ENCODE measurements at places on chromosomes 7 and 10.

- DNase-seq = no peak
Observed at GRCh38 chr10:15436696-15437095, 65.6 kb upstream of the FAM171A1 start.

DNA sequence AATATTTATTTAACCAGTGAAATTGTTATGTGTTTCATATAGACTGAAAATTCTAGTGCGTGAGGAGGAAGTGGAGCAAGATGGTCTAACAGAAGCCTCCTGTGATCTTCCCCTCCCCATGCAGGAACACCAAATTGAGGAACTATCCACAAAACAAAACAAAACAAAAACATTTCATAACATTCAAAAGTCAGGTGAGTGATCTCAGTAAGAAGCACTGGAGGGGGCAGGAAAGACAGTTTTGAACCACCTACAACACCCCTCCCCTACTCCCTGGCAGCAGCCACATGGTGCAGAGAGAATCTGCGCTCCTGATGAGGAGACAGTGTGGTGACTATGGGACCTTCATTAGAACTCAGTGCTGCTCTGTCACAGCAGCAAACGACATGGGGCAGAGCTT, 221.9 kb upstream of the SEMA3C start:
- DNase-seq = no peak

- DNase-seq = no peak
Observed at GRCh38 chr7:123204206-123204835, 4.6 kb upstream of the SLC13A1 start.

DNA sequence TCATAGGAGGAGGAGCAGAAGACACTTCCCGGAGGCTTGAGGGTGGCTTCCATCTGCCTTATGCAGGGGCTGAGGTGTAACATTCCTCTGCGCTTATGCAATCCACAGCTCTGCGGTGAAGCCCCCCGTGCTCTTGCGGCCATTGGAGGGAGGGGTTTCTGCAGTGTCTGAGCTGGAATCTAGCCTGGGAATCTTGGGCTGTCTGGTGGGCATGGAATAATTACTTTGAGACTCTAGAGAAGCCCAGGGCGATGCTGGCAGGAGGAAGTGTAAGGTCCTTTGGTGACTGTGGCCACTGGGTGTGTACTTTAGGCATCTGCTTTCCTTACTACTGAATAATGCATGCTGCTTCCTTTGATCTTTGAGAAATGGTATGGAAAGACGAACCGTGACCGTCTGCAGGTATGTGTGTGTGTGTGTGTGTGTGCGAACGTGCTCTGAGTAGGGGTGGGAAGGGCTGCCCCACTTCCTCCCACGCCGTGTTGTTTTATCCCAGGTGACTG, 181.0 kb downstream of the PRPF18 start:
- no peak for DNase-seq

DNA sequence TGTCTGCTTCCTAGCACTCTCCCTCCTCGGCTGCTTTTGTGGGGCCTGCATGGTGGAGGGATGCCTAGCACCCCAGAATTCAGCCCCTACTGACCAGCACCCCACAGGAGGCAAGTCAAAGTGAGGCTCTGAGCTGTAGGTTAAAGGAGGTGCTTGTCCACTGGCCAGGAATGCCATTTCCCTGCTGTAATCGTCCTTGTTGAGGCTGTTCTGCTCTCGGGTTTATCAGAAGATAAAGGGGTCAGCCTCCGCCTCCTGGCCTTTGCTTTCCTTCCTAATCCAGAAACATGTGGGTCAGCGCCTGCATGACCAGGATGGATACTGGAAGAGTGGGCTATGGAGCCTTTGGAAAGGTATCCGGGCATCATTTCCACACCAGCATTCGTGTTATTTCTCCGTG, 98.9 kb downstream of the MKI67 start:
- DNase-seq = no peak

DNA sequence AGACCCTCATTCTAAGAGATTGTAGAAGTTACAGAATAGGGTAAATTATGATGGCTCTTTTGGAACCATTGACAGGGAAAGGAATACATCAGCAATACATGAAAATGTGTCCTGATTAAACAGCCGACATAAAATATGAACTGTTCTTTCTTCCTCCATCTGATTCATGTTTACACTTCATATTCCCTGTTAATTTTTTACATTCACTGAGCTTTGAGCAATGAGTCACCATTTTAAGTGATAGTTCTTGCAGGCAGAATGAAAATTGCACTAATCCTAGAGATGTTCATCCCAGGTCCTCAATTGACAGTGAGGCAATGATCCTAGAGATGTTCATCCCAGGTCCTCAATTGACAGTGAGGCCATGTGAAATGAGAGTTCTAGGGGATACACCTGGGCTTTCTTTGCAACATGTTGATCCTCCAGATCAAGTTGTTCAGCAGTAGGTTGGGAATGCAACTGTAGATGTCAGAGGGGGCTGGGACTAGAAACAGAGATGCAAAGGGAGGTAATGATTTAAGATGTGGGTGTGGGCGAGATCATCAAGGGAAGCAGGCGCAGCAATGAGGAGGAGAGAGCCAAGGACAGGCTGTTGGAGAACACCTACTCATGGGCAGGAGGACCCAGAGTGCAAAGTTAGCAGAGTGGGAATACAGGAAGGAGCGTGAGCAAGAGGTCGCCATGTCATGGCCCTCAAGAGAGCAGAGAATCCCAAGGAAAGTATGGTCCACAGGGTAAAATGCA, 138.7 kb downstream of the ZNF365 start:
- DNase-seq = no peak

DNA sequence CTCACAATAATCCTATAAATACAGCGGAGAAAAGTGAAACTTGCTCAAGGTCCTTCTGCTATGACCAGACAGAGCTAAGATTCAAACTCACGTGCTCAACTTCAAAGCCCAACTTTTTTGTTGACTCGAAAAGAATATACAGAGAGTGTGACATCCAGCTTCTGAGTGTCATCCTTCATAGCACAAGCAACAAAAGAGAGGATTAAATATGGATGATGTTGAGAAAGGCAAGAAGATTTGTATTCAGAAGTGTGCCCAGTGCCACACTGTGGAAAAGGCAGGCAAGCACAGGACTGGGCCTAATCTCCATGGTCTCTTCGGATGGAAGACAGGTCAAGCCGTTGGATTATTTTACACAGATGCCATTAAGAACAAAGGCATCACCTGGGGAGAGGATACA, 2.1 kb upstream of the FAM3C start:
- no peak for DNase-seq

DNA sequence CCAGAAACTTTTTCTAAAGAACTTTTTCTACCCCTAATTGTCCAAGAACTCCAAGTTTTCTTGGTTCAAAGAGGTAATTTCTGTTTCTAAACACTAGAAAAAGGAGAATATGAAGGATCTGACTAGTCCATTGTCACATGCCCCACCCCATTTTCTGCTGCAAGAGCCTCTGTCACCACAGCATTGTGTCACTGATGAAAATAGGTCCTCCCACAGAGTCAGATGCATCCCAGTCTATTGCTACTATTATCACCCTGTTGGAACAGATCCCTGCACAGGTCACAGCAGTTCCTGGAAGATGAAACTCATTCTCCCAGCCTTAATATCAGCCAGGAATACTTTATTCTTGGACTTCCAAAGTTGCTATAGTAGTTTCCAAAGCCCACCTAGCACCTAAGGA, 7.5 kb upstream of the CFTR start:
- DNase-seq = no peak

DNA sequence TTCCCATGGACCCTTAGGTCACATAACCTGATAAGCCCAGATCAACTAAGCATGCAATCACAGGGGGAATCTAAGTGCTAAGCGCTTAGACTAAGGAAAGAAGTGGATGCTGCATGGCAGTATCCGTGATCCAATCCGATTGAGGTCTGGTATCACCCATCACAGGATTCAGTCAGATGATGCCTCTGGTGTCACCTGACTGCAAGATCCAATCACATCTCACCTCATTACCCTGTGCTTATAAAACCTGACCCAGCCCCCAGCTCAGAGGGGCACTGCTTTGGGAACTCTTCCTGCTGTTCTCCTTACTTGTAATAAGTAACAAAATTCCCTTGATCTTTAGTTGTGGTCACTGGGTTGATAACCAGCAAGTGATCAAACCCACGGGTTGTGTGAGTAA, 84.7 kb upstream of the TMEM168 start:
- DNase-seq = no peak

DNA sequence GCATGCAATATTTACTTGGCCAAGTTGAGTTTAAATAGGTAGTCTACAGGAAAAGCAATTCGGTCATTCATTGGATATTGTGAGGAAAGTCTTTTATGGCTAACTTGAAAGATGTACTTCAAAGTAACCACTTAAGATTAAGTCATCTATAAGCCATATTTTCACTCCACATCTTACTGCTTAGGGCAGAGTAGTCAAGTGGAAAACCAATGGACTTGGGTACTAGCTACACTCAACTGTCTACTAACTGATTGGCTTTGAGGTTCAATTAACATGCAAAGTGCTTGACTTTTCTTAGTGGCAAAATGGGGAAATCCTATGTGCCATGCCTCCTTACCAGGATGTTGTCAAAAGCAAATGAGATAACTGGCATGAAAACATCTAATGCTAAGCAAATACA, 51.0 kb downstream of the CAV1 start:
- DNase-seq = no peak

GRCh38 chr7:71349682-71350481, 217.9 kb downstream of the GALNT17 start:
- DNase-seq = no peak

GRCh38 chr10:119653916-119654315, 2.7 kb downstream of the BAG3 start:
- DNase-seq = no peak

- no peak for DNase-seq
Observed at GRCh38 chr7:106071356-106071998, 40.6 kb downstream of the SYPL1 start.

DNA sequence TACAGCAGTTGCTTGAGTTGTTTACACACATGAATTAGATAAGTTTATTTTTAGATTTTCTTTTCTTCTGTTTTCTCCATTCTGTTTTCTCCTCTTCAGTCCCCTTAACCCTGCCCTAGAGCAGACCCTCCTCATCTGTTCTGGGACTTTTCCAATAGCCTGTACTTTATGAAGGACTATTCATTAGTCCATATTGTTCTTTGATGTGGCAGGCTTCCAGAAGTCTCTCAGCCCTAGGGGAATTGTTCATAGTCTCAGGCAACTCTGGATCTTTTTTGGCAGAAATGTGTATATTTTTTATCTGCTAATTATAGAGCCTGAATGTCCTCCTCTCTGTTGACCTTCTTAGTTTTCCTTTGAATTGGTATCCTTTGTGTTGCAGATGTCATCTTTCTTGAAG, 25.4 kb downstream of the KAT6B start:
- no peak for DNase-seq

DNA sequence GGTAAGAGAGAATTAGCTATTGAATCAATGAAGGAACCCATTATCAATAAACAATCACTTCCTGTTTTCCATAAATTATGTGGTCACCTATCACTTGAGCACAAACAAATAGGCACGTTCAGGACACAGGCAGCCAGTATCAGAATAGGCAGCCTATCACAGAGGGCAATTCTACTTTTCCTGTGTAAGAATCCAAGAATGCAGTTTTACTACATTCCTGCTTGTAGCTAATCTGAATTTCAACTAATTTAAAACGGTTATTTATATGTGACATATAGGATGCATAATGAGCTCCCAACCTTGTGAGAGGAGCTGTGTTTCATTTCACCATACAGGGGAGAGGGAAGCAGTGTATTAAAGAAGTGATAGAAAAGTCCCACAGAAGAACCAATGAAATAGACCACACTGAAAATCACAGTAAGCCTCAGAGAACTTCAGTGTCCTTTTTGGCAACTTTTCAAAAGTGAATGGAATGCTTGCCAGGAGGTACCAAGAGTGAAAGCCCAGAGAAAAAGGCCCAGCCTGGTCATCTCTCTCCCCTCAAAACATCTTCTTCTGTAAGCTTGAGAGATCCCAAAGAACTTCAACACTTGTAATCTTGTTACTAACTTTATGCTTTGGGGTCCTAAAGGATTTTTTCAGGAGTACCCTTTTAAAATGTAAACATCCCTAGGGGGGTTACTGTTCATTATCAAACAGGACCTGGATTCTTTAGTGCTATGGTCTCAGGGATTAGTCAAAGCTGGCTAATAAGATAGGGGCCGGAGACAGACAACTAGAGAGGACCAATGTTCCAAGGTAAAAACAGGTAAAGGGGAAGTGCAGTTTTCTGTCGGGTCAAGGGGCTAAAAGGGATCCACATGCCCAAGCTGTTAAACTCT, 1.3 kb downstream of the IMMP2L start:
- DNase-seq = no peak

- DNase-seq = no peak
Observed at GRCh38 chr7:99665312-99666012, 14.3 kb downstream of the CYP3A5 start.

DNA sequence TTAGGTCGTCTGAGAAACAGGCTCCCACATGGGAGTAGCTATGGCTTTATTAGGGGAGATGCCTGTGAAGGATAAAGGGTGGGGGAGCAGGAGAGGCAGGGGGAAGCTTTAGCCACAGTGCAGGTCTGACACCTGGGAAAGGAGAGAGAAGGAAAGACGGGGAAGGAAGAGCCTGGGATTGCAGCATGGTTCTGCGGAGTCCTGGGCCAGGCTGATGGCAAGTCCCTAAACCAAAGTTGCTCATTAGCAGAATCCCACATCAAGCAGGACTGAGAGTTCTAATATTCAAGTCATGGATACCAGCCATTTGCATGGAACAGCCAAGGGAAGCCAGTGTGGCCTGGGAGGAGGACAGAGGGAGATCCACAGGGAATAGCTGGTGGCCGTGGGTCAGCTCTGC, 414.8 kb downstream of the RPS24 start:
- DNase-seq = no peak

GRCh38 chr7:8823486-8823885, 390.1 kb downstream of the NXPH1 start:
- no peak for DNase-seq

- no peak for DNase-seq
Observed at GRCh38 chr10:101562231-101562630, 25.8 kb downstream of the POLL start.

DNA sequence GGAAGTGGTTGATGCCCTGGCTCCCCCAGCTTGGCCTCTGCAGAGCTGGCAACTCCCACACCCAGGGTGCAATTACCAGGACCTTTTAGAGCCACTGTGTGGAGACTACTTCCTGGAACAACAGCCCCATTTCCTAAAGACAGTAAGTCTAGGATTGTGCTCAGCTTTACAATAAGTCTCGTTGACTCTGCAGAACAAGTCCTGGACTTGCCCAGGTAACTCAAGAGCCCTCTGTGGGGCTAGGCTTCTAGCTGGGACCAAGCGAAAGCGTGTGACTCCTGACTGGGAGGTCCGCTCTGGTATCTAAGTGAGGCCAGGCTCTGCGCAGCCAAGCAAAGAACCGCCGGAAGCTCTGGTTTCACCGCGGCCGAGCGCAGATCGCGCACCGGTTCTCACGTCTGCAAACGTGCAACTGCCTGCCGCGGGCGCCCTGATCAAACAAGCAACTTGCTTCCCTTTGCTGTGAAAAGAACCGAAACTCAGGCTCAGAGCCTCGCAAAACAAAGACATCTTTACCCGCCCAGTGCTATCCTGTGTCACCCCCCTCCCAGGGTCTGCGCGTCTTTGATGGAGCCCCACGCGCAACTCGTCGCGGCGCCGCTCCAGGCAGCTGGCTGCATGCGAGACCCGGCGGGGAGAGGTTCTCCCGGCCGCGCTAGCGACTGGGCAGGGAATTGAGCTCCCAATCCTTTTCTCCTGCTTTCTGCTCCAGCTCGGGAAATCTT, 4.4 kb upstream of the PDLIM1 start:
- peak; percentile 3 for DNase-seq

GRCh38 chr10:22315455-22316285, 518 bp upstream of the COMMD3 start:
- no peak for DNase-seq

- DNase-seq = no peak
Observed at GRCh38 chr10:12466704-12467305, 117.5 kb downstream of the CAMK1D start.

Measured in activated CD4-positive, alpha-beta T cell treated with anti-CD3 and anti-CD28 coated beads for 24 hours (primary cell).